ENCODE measurements at places on chromosomes 2 and 18. TPM values are rescaled to one million over a fixed set of nuclear protein-coding genes. Genes with fewer than 3 reads are reported as not detected.

SERPINB10 gene
- not detected for total RNA-seq

COL4A4 gene
- total RNA-seq = 0.25 TPM

CDH2 gene
- total RNA-seq = 14.6 TPM

MPPE1 gene
- 15.7 TPM for total RNA-seq

SPR gene
- 18.1 TPM for total RNA-seq

SH2D6 gene
- 0.84 TPM for total RNA-seq

EVA1A gene
- 7.6 TPM for total RNA-seq

KCNJ13 gene
- total RNA-seq = not detected

DHRS9 gene
- not detected for total RNA-seq

CYTIP gene
- not detected for total RNA-seq

SCN9A gene
- 1.9 TPM for total RNA-seq

GRHL1 gene
- 2.0 TPM for total RNA-seq

SCN7A gene
- total RNA-seq = not detected

ST6GAL2 gene
- 0.34 TPM for total RNA-seq

POTEI gene
- not detected for total RNA-seq

All from MCF 10A (cell line).